ENCODE measurements at places on chromosomes 3 and 15.

GRCh38 chr15:86772369-86773059, 692.8 kb downstream of the AGBL1 start:
- no peak for DNase-seq

GRCh38 chr3:81336470-81336869, 425.0 kb downstream of the GBE1 start:
- DNase-seq = no peak

GRCh38 chr3:167728176-167728575, 6.5 kb downstream of the PDCD10 start:
- no peak for DNase-seq

- DNase-seq = no peak
These were observed 134.3 kb upstream of the IQSEC1 start for GRCh38 chr3:13207578-13207922.

GRCh38 chr3:13258986-13259514, 161.1 kb downstream of the NUP210 start:
- no peak for DNase-seq

- DNase-seq = no peak
These were observed 120.1 kb downstream of the ANP32A start for GRCh38 chr15:68700455-68701123.

- no peak for DNase-seq
These were observed 12.5 kb downstream of the LPP start for GRCh38 chr3:188166441-188166840.

DNA sequence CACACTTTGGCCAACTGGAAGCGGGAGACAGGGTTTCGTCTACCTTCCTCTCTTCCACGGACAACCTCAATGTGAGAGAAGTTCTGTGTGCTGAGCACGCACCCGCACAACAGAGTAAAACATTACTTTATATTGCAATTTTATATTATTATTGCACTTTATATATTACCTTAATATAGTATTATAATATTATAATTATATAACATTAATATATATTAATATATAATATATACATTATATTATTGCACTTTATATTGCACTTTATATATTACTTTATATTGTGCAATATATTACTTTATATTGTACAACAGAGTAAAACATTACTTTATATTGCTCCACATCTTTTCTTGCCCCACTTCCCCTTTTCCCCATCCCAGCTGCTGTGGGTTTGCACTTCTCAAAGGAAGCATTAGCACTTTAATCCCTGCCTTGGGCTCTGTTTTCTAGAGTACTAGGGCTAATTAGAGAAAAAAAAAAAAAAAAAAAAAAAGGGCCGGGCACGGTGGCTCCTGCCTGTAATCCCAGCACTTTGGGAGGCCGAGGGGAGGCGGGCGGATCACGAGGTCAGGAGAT, 76.4 kb upstream of the SLC4A7 start:
- DNase-seq = no peak

All from stimulated activated CD4-positive, alpha-beta T cell treated with anti-CD3 and anti-CD28 coated beads, Interleukin-15, amount 100 ng/mL, for 1 hour (primary cell).